Right ventricle myocardium superior (tissue), 1 donor: ENCODE measurements at places on chromosomes 12 and 14. TPM values are rescaled to one million over a fixed set of nuclear protein-coding genes. Genes with fewer than 3 reads are reported as not detected.

GRCh38 chr14:86153480-86153879, 623.5 kb downstream of the FLRT2 start:
- DNase-seq = no peak

- DNase-seq = no peak
Measured at GRCh38 chr14:77498984-77499527, 440 bp upstream of the ISM2 start.

DNA sequence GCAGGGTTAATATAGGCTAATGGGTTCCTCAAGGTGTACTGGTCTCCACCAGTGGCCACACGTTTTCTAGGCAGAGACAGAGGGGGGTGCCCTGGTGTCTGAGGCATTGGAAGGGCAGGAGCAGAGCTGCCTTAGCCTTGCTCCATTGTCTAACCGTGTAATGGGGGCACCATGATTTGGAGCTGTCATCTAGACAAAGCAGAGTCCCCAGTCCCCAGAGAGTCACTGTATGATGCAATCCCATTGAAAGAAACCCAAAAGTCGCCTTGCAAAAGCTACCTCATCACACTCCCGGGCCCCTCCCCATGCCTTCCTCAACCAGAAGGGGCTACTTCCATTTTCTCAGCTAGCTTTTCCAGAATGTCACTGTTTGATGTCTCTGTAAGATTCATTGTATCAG, 487.1 kb downstream of the AACS start:
- DNase-seq = no peak

DNA sequence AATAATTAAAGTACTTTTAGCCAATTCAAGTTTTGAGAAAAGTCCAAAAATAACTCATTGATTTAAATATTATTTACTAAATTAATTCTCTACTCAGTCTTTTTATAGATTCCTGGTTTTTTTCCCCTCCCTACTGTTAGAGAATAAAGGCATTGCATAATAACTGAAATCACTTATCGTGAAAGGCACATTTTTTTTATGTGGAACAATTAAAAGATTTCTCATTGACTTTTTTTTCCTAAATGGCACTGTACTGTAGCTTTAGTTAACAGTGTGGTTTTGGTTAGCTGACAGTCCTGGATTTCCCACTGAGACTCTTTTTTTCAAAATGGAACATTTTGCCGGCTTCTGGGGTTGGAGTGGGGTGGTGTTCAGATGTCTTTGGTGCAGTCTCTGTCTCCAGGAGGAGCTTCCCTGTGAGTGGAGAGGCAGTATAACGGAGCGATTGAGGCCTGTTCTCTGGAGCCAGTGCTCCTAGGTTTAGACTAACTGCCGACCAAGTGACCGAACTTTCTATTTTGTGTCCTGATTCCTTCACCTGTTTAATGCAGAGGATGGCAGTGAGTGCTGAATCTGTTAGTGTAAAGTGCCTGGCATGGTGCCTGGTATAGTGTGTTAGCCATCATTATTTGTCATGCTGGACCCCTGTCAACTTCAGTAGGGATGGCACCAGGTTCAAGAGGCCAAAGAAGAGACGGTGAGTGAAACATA, 117.7 kb downstream of the ADCK1 start:
- DNase-seq = no peak

GRCh38 chr12:119728444-119728745, 60.5 kb downstream of the PRKAB1 start:
- DNase-seq = no peak

GRCh38 chr14:58755031-58755925, 117.5 kb downstream of the DACT1 start:
- DNase-seq = no peak

DNA sequence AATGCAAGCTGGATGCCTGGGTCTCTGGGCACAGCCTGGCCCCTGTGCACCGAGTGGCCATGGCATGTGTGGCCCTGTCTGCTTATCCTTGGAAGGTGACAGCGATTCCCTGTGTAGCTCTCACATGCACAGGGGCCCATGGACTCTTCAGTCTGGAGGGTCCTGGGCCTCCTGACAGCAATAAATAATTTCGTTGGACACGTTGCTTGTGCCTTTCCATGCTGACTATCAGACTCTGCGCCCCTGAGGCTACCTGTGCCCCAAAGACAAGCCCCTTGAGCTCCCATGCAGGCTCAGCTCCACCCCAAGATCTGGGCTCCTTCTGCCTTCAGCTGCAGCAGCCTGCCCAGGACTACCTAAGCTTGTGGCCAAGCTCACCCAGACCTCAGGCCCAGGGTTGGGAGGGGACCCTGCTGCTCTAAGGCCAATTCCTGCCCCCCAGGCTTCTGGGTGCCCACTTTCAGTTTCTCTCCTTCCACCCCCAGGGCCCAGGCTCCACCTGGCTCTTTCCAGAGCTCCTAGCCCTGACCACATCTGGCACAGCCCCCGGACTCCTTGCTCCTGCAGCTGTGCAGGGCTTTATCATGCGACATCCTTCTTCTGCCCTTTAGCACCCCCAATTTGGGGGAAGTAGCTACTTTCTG, 11.8 kb downstream of the SERPINA3 start:
- DNase-seq = no peak

GRCh38 chr14:89672636-89673511, 255.8 kb upstream of the FOXN3 start:
- DNase-seq = peak; percentile 44

- no peak for DNase-seq
Measured at GRCh38 chr12:52790427-52791270, 5.3 kb downstream of the KRT3 start.

DNA sequence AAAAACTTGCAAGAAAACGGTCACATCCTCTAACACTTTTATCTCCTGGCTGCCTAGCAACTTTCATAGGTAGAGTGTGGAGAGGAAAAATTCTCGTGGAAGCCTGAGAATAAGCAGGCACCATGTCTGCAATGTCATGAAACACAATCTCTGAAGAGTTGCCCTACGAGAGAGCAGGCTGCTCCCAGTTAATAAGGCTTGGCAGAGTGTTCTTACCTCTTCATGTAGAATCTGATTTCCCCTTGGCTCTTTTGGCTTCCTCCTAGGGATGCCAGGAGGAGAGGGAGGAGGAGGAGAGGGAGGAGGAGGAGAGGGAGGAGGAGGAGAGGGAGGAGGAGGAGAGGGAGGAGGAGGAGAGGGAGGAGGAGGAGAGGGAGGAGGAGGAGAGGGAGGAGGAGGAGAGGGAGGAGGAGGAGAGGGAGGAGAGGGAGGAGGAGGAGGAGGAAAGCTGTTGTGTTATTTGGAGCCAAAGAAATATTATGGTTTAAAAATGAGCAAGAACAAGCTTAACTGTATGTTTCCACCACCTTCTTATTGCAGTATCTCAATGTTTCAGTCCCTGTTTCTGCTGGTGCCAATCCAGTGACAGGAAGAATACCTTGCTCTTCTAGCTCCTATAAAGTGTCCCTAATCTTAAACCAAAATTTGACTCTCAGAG, 52.9 kb downstream of the EGLN3 start:
- no peak for DNase-seq

DNA sequence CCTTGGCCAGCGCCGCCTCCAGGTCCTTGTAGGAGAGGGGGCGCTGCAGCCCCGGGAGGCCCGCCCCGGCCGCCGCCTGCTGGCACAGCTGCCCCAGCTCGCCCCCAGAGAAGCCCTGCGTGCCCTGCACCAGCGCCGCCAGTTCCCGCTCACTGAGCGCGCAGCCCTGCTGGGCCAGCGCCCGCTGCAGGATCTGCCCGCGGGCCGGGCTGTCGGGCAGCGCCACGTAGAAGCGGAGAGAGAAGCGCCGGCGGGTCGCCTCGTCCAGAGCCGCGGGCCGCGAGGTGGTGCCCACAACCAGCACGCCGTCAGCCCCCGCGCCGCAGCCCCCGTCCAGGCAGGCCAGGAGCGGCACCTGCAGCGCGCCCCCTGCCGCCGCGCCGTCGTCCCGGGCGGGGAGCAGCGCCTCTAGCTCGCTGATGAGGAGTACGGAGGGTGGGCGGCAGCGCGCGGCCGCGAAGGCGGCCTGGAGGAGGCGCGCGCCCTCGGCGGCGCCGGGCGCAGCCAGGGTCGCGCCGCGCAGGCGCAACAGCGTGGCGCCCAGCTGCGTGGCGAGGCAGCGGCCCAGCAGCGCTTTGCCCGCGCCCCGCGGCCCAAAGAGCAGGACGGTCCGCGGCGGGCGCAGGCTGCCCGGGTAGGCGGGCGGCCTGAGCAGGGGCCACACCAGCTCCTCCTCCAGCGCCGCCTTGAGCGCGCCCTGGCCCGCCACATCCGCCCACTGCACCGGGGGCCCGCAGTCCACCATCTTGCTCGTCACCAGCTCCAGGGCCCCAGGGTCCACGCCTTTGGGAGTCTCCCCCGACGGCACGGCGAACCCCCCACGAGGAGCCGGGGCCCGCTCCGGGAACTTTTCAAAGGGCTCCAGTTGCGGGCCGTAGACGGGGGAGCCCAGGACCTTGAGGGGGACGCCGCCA, 27.7 kb downstream of the FIGNL2 start:
- peak; percentile 80 for DNase-seq

DNA sequence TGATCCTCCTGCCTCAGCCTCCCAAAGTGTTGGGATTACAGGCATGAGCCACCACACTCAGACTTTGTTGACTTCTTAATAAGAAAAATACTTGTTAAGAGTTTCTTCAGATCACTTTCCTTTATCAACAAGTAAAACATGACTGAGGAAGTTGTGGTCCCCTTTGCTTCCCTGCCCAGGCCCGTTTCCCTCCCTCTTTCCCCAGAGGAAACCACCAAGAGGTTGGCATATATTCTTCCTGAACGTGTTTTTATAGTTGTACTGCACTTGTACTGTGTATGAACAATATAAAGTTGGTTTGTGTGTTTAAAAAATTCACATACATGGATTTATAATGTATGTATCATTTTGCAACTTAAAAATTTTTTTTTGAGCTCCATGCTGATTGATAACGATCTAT, 28.4 kb downstream of the PTPN11 start:
- no peak for DNase-seq

DNA sequence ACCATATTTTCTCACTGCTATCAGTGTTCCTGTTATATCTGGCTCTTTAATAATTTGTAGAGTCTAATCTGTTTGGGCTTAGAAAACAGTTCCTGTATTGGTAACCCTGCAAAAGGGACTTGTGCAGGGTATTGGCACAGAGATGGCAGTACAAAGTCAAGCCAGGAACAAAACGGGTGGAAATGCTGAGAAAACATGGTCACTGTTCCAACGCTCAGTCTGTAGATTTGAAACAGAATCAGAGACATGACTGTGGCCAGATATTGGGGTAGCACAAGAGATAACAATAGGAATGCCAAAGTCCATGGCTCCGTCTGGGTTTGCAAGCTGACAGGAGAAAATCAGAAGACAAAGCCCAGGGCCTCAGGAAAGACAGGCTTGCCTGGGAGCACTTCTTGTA, 290.7 kb upstream of the PDE3A start:
- no peak for DNase-seq

DNA sequence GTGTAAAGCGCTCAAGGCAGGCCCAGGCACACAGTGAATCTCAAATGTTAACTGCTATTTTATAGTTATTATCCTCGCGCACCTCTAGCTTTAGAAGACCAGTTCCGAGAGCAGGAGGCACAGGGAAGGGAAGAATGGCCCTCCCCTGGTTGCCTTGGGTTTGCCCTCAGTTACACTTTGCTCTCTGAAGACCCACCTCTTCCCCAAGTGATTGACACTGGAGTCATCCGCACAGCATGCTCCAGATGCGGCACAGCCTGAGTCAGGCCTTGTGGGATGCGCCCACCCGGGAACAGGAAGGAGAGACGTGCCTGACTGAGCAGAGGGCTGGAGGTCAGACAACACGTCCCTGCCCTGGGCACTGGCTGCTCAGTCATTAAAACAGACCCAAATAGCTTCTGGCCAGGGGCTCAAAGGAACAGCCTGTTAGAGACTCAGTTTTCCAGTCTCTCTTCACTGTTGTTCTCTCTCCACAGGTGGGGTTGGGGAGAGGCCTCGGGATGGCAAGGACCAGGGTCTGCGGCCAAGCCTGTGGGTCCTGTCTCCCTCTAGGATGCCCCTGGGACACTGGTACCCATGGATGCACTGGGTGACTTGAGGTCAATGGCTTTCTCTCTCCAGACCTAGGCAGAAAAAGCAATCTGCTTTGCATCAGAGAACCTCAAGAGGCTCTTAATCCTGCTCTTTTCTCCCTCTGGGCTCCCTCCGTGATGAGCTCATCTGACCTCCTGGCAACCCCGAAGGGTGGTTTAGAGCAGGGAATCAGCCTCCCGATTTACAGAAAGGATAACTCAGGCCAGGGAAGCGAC, 13.6 kb upstream of the MLXIP start:
- DNase-seq = peak; percentile 74

DNA sequence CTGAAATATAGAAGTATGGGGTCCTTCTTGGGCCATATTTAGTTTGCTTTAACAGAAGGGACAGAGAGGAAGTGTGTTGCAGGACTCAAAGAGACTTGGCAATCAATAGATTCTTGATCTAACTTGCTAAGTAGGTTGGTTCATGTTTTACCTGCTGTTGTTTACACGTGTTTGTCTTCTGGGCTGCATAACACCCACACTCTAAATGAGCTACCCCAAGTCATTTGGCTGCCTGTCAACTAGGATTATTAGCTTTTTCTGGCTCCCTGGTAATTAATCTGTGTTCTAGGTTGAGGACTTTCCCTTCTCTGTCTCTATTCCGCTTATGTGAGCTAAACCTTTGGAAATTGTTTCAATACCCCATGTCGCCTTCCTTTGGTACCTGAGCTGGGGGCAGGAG, 10.1 kb upstream of the TBPL2 start:
- DNase-seq = no peak

GRCh38 chr14:24721775-24722174, 87.8 kb upstream of the GZMB start:
- no peak for DNase-seq

DNA sequence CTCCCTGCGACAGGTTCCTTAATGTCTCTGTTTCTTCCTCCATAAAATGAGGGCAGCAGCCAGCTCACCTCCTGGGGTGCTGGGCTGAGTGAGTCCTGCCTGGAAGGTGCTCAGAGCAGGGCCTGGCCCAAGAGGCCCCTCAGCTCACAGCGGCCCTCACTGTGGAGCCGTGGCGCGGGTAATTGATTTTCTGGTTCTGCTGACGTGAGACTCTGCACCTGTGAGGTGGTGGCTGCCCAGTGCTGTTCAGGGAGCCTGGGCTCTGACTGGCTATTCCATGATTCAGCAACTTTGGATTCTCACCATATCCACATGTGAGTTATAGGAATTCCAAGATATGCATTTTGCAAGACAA, 266.6 kb downstream of the ADGRD1 start:
- peak; percentile 35 for DNase-seq

- no peak for DNase-seq
Measured at GRCh38 chr12:95214466-95214865, 2.8 kb downstream of the FGD6 start.

GRCh38 chr12:44223736-44224135, 387.9 kb downstream of the TMEM117 start:
- DNase-seq = no peak

- no peak for DNase-seq
Measured at GRCh38 chr14:61435563-61436337, 114.4 kb downstream of the PRKCH start.

- DNase-seq = no peak
Measured at GRCh38 chr12:2198005-2198501, 145.3 kb downstream of the CACNA1C start.

DNA sequence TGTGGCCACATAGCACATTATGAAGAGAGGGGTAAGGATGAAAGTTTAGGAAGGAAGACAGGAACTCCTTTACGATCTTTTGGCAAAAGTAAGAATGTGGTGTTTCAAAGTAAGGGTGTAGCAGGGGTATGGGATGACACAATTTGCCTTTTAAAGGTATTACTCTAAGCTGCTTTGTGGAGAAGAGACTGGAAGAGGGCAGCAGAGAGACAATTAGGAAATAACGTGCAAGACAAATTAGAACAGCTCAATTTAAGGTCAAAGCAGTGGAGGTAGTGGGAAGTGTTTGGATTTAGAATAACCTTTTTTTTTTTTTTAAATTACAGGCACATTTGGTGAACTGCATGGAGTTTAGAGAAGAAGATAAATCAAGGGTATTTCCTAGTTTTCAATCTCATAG, 342.6 kb downstream of the NOVA1 start:
- no peak for DNase-seq

BBOF1 gene
- 2.3 TPM for total RNA-seq

OR4M1 gene
- not detected for total RNA-seq

CEP83 gene
- total RNA-seq = 8.5 TPM
